ENCODE measurements at places on chromosomes 11 and 22.

DNA sequence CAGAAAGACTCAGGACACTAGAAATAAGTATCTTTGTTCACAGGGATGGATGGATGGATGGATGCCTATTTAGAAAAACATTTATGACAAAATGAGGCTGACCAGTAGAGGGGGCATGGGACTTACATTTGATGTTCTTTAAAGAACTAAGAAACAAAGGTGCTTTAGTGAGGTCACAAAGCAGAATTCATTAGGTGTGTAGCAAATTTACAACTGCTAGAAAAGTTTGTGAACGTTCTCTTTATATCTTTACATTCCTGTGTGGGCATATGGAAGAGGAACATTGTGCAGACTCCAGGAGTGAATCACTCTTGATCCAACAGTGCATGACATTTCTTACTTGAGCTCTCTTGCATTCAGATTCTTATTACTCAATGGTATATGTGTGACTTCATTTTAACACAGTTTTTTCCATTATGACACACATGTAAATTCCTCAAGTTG is 15.8 kb upstream of the SIK2 start:
- DNase-seq: peak; percentile 56

DNA sequence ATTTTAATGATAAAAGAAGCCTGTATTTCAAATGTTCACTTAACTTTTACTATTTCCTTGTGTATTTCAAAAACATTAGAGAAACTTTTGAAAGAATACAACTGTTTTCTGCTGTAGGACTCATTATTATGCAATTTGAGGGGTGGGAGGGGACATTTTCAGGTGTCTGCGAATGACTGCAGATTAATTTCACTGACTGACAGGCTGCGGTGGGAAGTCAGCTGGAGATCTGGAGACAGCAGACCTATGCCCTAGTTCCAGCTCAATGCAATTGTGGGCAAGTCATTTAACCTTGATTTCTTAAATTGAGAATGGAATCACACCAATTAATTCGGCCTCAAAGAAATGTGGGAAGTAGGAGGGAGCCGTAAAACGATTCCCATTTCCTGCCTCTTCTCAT is 128.7 kb downstream of the ARL14EP start:
- no peak for DNase-seq

GRCh38 chr11:30546334-30546733 is 39.8 kb downstream of the MPPED2 start:
- DNase-seq: no peak

GRCh38 chr11:2207773-2208621 is 36.4 kb upstream of the TH start:
- no peak for DNase-seq

DNA sequence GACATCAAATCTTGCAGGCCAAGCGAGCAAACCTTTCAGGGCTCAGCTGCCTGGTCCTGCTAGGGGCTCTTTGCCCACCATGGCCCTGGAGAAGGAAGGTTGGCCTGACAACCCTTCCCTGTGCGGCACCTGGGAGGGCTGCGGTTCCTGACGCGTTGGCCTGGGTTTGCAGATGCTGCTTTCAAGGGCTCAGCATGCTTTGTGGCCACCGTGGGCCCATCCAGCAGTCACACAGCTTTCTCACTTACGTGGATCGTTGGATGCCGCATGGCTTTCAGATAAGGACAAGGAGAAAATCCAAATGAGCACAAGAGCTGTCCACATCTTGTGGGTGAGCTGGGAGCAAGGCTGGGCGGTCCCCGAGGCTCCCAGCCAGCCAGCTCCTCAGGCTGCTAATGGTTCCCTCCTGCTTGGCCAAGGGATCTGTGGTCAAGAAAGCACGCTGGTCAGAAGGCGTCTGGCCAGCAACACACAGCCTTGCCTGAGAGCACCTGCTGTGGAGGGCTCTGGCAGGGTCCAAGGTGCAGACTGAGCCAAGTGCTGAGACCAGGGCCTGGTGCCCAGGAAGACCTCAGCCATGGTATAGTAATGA is 8.2 kb downstream of the C11orf24 start:
- no peak for DNase-seq

- no peak for DNase-seq
Observed at GRCh38 chr22:35719212-35719875, 1.7 kb downstream of the APOL5 start.

DNA sequence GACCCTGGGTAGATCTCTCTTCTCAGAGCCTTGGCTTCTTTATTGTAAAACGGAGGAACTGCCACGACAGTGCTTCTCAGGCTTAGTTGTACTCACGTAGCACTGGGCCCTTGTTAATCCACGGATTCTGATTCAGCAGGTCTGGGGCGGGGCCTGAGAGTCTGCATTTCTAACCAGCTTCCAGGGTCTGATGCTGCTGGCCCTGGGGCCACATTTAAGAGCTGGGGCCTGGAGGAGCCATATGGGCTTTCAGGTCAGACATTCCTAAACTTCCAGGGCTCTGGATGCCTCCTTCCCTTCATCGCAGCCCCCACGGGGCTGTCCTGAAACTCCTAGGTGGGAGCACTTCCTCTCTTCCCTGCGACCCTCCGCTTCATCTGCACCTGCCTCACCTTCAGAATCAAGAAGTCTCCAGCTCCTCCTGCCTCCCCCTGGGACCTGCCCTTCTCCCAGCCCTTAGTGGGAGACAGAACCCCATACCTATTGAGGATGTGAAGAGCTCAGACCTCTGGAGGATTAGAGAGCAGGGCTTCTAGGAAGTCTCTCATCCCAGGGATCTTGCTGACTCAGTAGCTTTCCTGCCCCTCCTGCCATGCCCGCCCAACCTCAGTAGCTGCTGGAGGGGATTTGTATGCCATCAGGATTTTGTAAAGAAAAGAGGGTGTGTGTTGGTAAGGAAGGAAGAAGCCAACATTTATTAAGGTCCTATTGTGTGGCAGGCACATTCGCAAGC is 92.5 kb downstream of the LRRC32 start:
- no peak for DNase-seq

- no peak for DNase-seq
Observed at GRCh38 chr11:118705791-118706545, 26.5 kb upstream of the TREH start.

DNA sequence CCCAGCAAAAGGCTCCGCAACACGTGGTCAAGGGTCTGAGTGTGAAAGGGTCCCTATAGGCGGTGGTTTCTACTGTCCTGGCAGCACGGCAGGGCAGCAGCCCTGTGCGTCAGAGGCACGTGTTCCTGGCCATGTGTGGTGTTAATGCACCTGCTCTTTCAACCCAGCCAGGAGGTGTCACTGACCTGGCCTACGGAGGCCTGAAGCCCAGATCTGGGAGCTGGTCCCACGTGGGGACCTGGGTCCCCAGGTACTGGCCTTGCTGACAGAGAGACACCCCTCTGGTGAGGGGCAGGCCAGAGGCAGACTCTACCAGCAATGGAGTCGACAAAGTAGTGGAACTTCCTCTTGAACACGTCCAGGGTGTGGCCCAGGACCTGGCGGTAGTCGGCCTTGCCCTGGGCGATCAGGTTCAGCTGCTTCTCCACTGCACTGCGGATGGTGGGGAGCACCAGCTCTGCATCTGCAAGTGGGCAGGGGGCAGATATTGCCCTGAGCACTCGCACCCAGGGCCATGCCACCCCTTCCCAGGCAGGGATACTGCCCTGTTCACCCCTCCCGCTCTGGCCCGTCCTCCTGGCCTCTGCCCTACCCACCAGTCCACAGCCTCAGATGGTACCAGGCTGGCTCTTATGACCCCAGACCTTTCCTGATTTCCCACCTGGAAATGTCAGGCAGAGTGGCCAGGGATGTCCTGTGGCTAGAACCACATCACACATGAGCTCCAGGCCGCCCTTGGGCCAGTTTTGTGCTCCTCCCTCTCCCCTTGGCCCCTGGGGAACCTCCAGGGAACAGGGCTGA is 6.8 kb upstream of the PPM1F start:
- DNase-seq: no peak

DNA sequence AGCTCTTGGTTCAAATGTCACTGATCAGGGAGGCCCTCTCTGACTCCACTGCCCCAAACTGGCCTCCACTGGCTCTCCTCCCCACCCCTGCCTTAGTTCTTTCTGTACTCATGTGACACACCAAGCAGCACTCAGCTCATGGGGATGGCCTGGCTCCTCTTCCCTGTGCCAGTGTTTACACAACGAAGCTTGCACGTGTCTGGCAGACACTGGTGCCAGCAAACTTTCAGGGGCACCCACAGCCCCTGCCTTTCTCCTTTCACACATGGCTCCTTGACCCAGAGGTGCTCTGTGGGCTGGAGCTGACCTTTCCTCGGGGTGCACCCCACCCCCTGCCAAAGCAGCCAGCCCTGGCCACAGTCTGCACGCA is 37.6 kb upstream of the PARVG start:
- peak; percentile 29 for DNase-seq

GRCh38 chr11:125167292-125167953 is 2.9 kb downstream of the PKNOX2 start:
- DNase-seq: no peak

DNA sequence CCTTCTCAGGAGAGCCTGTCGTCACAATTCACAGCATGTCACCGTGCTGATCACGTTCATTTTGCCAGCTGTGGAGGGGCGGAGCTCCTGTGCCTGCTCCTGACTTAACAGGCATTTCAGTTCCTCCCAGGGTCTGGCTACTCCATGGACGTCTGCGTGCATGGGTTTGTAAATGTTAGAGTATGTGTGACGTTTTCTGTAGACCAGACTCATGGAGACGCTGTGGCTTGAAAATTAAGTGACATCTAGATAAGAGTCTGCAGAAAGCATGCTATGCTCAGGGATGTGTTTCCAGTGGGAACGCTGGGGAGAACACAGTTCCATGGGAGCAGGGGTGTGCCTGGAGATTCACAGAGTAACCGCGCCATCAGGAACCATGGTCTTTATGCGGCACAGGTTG is 804.0 kb downstream of the TBC1D22A start:
- no peak for DNase-seq

- peak; percentile 45 for DNase-seq
Observed at GRCh38 chr11:48109046-48109666, 107.5 kb upstream of the OR4B1 start.

DNA sequence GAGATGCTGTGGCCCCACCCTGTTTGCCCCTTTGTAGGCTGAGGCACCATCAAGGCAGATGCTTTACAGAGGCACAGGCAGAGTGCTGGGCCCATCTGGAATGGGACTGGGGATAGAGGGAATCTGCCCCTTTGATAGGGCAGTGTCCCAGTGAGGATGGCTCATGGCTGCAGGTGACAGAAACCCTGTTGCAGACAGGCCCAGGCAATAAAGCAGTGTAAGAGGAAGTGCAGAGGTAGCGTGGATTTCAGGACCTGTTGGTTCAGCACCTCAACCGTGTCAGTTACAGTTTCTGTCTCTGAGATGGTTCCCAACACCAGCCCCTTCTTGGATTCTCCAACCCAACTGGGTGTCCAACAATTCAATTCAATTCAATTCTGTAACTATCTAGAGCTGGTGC is 25.1 kb downstream of the PRDM11 start:
- DNase-seq: no peak

GRCh38 chr22:39343259-39344045 is 6.3 kb upstream of the SYNGR1 start:
- peak; percentile 14 for DNase-seq

GRCh38 chr11:10709299-10710086 is 15.9 kb upstream of the IRAG1 start:
- no peak for DNase-seq

GRCh38 chr11:96265972-96266371 is 77.0 kb downstream of the MAML2 start:
- DNase-seq: no peak

DNA sequence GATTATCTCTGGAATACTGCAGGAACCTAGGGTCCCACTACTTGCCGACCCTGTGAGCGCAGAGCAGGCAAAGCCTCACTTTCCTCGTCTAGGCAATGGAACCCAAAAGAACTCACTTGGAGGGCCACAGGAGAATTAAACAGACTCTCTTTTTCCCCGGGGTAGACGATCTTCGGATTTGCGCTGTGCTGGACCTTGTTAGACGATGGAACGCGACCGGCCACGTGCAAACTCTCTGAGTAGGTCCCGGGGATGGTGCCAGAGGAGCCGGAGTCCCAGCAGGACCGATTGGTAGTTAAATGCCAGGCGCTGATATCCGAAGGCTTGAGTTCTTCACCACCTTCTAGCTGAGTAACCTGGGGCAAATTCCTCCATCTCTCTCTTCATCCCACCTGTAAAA is 1.0 kb upstream of the SLC1A2 start:
- DNase-seq: no peak

- DNase-seq: no peak
Observed at GRCh38 chr11:21774212-21774611, 418.7 kb upstream of the ANO5 start.

- no peak for DNase-seq
Observed at GRCh38 chr11:81840380-81840779, 893.3 kb downstream of the FAM181B start.

GRCh38 chr11:85472953-85473352 is 154.2 kb downstream of the DLG2 start:
- no peak for DNase-seq

DNA sequence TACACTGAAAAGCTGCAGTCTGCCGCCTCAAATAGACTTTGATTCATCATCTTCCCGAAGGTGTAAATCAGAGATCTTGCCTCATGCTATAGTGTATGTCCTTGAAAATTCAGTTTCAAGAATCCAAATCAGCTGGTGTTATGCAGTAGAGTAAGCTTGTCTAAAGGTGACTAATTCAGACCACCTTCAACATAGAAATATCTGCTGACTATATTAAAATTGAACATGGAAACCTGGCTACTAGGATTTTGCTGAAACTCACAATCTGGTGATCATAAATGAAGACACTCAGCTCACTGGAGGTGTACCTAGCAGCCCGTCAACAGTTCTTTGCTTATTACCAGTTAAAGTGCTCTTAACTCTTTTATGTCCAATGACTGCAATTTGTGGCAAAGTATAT is 266.6 kb downstream of the CADM1 start:
- DNase-seq: no peak

GRCh38 chr11:127018683-127019279 is 18.2 kb upstream of the KIRREL3 start:
- DNase-seq: no peak

DNA sequence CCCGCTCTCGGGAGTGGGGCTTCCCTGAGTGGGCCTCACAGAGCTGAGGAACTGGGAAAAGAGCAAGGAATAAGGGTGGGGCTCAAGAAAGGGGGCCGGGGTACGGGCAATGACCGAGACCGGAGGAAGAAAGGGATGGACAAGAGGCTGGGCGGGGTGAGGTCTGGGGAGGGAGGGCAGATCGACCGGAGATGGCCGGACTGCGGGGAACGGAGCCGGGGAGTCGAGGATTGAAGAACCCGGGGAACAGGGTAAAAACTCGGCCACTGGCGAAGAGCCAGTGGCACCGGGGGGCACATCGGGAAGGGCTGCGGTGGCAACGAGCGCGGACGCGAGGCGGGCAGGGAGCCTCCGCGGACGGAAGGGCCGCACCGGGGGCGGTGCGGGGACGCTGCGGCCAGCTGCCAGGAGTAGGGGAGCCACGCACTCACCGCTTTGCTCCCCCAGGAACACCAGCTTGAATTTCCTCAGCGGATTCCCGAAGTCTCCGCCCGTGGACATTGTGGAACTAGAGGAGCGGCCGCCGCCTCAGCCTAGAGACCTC is 667 bp downstream of the RAB6A start:
- DNase-seq: peak; percentile 30
